ENCODE measurements at places on chromosomes 5 and 9.

DNA sequence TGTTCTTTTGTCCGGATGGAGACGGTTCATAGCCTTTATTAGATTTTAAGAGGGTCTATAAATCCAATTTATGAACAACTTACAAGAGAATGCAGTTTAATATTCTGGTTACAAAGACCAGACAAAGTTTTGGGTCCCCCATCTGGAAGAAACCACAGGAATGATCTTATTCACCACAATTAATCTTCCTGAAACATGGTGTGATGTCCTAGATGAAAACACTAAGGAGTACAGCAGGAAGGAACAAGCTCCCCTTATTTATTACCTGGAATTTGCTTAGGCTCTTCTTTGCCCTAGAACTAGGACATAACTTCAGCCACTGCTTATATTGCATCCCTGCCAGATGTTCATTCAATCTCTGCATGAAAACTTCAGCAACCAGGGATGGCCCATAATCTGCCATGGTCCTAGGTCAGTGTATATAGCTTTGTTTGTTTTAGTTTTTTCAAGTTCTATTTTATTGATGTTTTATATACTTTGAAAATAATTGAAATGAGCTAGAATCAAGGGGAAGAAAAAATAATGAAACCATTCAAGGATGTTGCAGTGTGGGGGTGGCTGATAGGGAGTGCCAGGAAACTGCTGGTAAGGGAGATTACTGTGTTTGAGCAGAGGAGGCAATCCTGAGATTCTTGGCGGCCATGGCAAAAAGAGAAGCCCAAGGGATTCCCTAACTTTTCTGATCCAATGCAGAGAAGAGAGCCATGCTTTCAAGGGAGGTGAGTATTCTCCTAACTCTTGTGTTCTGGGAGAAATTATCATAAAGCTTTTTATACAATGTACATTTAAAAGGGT is 16.8 kb downstream of the TXNDC8 start:
- DNase-seq: peak; percentile 60

GRCh38 chr9:115423646-115424045 is 305.7 kb upstream of the TNC start:
- no peak for DNase-seq

- DNase-seq: no peak
Measured at GRCh38 chr9:126171641-126172040, 155.0 kb upstream of the MVB12B start.

- no peak for DNase-seq
Measured at GRCh38 chr9:129497813-129498450, 123.0 kb downstream of the C9orf50 start.

DNA sequence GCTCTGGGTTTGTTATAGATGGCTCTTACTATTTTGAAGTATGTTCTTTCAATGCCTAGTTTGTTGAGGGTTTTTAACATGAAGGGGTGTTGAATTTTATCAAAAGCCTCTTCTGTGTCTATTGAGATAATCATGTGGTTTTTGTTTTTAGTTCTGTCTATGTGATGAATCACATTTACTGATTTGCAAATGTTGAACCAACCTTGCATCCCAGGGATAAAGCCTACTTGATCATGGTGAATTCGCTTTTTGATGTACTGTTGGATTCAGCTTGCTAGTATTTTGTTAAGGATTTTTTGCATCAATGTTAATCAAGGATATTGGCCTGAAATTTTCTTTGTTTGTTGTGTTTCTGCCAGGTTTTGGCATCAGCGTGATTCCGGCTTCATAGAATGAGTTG is 25.5 kb downstream of the CCDC180 start:
- no peak for DNase-seq

GRCh38 chr9:88106492-88106891 is 31.8 kb downstream of the SPATA31C2 start:
- DNase-seq: peak; percentile 45

DNA sequence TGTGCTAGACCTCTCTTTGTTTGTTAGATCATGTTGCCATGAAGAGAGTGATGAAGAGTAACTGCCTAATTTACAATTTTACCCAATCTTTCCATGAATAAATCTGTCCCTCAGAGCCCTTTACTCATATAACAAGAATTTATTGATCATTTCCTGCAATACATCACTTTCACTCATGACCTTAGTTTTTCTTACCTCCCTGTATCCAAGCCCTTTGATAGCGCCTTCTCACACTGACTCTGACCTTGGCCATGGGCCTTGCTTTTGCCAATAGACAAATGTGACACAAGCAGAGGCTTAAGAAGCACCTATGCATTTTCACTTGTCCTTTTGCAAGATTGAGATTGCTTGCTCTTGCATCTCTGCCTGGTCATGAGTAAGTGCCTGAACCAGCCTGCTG is 288.1 kb downstream of the NNT start:
- no peak for DNase-seq

DNA sequence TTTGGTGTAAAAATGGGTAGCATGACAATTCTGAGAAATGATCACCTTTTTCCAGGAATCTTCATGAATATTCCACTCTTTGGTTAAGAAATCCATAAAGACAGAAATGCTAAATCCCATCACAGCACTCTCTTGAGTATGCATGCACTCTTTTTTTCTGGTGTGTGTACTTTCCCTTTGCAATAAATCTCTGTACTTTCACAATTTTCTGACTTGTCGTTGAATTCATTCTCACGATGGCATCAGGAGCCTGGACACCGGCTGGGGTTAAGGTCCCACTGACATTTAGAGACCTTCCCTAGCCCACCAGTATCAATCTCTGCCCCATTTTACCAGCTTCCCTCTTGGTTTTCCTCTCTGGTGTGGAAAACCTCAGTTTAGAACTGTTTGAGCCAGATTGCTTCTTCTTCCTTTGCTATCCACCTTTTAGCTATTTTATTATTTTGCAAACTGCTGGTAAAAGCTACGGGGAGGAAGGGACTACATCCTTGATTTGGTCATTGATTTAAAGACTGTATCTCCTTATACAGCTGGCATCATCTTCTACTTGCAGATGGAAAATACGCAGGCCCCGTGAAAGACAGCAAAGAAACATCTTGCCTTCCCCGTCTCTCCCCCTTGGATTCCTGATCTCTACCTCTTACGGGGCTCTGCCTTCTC is 59.9 kb upstream of the ZFR start:
- no peak for DNase-seq

DNA sequence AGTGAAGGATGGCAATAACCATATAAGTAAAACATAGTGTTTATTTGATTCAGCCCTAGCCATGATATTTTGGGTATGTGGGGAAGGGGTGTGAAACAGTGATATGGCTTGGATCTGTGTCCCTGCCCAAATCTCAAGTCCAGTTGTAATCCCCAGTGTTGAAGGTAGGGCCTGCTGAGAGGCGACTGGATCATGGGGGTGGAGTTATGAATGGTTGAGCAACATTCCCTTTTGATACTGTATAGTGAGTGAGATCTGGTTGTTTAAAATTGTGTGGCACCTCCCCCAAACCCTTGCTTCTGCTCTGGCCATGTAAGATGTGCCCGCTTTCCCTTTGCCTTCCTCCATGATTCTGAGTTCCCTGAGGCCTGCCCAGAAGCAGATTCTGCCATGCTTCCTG is 1804.6 kb downstream of the MAT2B start:
- no peak for DNase-seq

DNA sequence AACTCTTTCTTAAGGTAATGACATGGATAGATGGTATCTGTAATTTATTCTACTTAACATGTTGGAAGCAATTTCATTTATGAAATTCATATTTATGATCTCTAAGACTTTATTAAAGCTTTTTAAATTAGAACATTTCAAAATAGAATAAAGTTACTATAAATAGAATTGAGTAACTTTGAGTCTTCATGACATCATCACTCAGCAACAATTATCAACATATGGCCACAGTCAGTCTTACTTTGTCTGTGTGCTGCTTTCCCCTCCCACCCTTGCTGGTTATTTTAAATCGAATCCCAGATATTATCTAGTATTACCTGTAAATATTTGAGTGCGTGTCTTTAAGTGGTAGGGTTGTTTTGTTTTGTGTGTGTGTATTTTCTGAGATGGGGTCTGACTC is 65.2 kb downstream of the IPO11 start:
- peak; percentile 33 for DNase-seq

DNA sequence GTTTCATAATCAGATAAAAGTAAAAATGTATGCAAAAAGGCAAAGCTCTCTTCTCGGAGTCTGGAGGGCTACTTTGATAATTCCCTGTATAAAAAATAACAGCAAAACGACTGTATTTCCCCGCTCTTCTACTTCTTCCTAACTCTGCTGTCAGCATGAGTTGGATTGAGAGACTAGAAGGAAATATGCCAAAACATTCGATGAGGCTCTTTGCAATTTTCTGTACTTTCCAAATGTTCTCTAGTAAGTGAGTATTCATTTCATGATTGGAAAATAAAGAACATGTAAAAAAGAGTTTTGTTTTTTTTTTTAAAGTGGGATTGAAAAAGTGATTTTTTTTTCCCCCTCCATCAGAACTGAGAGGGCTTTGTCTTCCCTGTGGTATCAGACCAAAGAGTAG is 677.5 kb downstream of the ACTL7B start:
- no peak for DNase-seq

GRCh38 chr5:172608773-172609172 is 32.3 kb upstream of the NEURL1B start:
- DNase-seq: no peak

DNA sequence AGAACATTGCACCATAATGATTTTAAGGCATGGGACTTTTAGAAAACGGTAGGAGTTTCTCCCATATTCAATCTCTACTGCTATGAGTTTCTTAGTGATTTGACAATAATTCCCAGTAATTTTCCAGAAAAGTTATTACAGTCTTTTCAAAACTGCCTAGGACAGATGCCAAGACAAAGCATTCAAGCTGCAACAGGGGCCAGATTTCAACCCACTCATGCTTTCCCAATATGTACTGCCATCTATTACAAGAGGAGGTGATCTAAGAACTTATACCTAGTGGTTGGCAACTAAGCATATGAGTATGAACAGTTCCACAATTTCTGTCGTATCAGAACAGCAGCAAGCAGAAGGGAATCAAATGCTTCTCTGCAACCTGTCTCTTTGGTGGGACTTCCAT is 95.1 kb upstream of the TMED7 start:
- DNase-seq: no peak

GRCh38 chr9:131618071-131618479 is 72.8 kb downstream of the PRRT1B start:
- DNase-seq: no peak

DNA sequence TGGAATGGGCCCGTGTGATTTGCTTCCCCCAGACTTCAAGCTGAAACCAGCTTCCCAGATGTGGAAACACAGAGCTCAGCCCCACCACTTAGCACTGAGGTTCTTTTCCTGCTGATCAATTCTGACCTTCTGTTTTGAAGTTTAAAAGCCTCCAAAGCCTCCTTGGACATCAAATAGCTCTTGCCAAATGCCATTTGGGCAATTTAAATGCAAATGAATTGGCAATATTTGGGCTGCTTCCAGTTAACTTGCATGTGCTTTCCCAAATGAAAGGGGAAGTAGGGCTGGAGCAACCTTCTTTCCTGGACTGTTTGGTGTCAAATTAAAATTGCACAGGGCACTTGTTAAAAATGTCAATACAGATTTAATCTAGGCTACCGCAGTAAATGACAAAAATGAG is 710.5 kb downstream of the TLR4 start:
- DNase-seq: no peak

- DNase-seq: no peak
Measured at GRCh38 chr5:40001796-40002195, 577.0 kb upstream of the DAB2 start.

GRCh38 chr9:13555516-13555915 is 276.0 kb upstream of the MPDZ start:
- DNase-seq: no peak

DNA sequence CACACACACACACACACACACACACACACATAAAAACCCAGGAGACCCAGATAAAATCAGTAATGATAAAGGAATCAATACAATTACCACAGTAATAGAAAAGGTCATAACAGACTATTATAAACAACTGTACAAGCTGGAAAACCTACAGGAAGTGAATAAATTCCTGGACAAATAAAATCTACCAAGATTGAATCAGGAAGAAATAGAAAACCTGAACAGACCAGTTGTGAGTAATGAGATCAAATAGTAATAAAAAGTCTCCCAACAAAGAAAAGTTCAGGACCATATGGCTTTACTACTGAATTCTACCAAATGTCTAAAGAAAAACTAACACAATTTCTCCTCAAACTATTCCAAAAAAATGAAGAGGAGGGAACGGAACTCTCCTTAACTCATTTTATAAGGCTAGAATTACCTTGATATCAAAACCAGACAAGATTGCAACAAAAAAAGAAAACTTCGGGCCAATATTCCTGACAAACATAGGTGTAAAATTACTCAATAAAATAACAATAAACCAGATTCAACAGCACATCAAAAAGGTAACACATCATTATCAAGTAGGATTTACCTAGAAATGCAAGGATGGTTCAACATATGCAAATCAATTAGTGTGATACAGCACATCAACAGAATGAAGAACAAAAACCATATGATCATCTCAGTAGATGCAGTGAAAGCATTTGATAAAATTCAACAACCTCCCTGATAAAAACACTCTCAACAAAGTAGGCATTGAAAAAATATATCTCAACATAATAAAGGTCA is 325.2 kb upstream of the POU5F2 start:
- DNase-seq: no peak

DNA sequence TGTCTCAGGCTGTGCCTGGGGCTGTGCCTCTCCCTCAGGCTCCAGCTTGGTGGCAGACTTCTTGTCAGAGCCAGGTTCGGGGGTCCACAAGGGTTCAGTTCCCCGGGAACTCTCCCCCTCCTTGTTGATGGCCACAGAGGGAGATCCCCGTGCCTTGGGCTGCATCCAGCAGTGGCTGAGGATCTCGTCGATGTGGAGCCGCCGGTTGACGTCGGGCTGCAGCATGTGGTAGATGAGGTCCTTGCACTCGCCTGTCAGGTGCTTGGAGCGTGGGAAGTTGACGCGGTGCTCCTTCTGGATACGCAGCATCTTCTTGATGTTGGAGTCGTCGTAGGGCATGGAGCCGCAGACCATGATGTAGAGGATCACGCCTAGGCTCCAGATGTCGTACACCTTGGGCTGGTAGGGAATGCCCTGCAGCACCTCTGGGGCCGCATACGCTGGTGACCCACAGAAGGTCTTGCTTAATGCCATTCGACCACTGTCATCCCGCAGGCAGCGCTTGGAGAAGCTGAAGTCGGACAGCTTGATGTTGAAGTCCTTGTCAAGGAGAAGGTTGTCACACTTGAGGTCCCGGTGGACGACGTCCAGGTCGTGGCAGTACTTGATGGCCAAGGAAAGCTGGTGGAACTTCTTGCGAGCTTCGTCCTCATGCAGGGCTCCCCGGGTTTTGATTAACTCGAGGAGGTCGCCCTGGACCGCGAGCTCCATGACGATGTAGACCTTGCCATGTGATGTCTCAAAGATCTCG is 752 bp downstream of the TSSK1B start:
- no peak for DNase-seq

- DNase-seq: no peak
Measured at GRCh38 chr9:37769995-37770394, 14.9 kb downstream of the EXOSC3 start.

All from amniotic epithelial cell (primary cell).